Activated CD4-positive, alpha-beta T cell treated with anti-CD3 and anti-CD28 coated beads for 36 hours (primary cell): ENCODE measurements at places on chromosomes 16 and 17. TPM values are rescaled to one million over a fixed set of nuclear protein-coding genes. Genes with fewer than 3 reads are reported as not detected.

- peak within 1 kb of the TSS; percentile 96 for H3K4me3 ChIP-seq
- H3K27ac ChIP-seq, result peak within 1 kb of the TSS; percentile 94
- peak; percentile 66 for DNase-seq
Measured at GRCh38 chr17:18258356-18259038, at the start of gene FLII. TSS of gene FLII (minus strand) at chr17:18258738. CDS start at chr17:18258690, 48 bp downstream.

MINK1 gene
- 57.7 TPM for total RNA-seq

TP53TG3B gene
- total RNA-seq, result 0.72 TPM

DNA sequence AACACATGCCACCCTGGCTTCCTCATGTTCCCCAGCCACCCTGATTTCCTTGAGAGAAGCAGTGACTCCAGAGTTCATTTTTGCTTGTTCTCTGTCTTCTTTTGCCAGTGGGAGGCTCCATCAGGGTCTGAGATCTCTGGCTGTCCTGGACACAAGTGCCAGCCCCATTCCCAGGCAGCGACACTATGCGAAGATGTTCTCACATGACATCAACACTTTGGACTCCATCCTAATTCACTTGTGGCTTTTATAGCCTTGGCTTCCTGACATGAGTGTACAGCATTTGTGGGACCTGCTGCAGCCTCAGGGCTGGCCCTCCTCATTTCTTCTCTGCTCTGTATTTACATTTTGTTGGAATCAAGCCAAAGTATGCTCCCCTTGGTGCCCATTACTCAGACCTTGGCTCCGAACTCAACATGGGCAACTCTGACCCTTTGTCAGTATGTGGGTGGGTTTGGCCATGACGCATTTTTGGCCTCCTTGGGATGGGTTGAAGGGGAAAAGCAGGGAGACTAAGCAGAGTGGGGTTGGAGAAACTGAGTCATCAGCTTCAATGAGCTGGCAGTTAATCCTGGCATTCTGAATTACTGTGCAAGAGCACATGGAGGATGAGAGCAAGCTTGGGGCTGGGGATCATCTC is 119.0 kb upstream of the EEF2KMT start:
- DNase-seq, result no peak
- no peaks in the 10 kb centered on the region for H3K4me1 ChIP-seq
- H3K4me3 ChIP-seq, result no peak overlapping the region
- H3K36me3 ChIP-seq, result no peaks in the 10 kb centered on the region
- no peak overlapping the region for H3K27ac ChIP-seq

DNA sequence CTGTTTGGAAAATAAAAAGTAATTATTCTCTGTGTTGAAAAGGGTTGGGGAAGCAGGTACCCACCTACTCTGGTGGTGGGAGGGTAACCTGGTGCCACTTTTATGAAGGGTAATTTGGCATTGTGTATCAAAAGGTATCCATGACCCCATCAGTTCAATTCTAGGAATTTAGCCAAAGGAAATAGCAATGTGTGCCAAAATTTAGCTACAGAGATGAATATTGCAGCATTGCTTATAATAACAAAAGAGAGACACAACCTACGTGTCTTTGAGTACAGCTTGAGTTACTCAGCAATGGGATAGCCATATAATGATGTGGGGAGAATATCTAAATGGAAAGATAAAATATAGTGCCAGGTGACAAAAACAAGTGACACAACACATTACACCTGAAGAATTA is 170.7 kb downstream of the NTN1 start:
- H3K4me1 ChIP-seq, result no peaks in the 10 kb centered on the region
- no peak overlapping the region for H3K27ac ChIP-seq
- DNase-seq, result no peak
- no peak overlapping the region for H3K4me3 ChIP-seq
- H3K27me3 ChIP-seq, result peaks cover under 1% of the 10 kb centered on the region

SPHK1 gene
- 11.7 TPM for total RNA-seq

- no peaks in the 10 kb centered on the region for H3K27me3 ChIP-seq
- no peaks in the 10 kb centered on the region for H3K4me1 ChIP-seq
- no peaks in the 10 kb centered on the region for H3K36me3 ChIP-seq
- DNase-seq, result no peak
Measured at GRCh38 chr16:49474741-49475140, 101.1 kb downstream of the C16orf78 start.

DNA sequence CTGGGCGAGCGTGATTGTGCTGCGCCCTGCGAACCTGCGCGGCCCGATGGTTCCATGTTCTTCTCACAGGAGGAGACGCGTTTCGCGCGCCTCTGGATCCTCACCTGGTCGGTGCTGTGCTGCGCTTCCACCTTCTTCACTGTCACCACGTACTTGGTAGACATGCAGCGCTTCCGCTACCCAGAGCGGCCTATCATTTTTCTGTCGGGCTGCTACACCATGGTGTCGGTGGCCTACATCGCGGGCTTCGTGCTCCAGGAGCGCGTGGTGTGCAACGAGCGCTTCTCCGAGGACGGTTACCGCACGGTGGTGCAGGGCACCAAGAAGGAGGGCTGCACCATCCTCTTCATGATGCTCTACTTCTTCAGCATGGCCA is 1.0 kb downstream of the FZD2 start:
- peaks cover 62% of the 10 kb centered on the region for H3K27me3 ChIP-seq
- peak overlapping the region; percentile 73 for H3K4me3 ChIP-seq
- H3K27ac ChIP-seq, result no peak overlapping the region
- DNase-seq, result peak; percentile 11
- H3K36me3 ChIP-seq, result no peaks in the 10 kb centered on the region

DNA sequence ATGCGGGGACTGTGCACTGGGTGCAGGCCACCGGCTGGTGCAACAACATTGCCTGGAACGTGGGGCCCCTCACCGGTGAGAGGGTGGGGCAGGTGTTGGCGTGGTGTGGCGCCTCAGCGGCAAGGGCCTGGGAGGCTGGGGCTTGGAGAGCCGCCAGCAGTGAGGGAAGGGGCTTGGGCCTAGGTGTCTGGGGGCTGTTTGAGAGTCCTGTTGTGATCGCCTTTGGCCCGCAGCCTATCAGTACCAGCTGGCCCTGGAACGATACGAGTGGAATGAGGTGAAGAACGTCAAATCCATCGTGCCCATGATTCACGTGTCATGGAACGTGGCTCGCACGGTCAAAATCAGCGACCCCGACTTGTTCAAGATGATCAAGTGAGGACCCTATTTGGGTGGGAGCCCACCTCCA is 2.6 kb upstream of the TMEM88 start:
- peaks cover 49% of the 10 kb centered on the region for H3K4me1 ChIP-seq
- no peak for DNase-seq
- H3K4me3 ChIP-seq, result peak overlapping the region; percentile 61
- no peaks in the 10 kb centered on the region for H3K27me3 ChIP-seq
- peak overlapping the region; percentile 37 for H3K27ac ChIP-seq

DNA sequence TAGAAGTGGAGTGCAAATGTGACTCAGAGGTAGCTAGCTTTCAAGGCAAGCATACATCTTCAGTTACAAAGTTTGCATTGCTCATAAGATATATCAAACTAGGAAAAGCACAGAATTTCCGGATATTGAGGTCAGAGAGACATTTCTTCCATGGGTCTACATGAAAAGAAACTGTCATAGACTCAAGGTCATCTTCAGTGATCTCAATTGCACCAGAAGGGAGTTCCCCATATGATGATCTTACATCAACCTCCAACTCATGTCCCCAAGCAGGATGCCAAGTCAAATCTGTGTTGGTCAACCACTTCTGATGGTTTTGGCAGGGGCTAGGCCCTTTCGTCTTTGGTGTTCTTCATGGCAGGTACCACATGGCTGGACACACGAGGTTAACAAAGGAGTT is 459.9 kb upstream of the MAF start:
- DNase-seq, result no peak
- no peak overlapping the region for H3K27ac ChIP-seq
- H3K36me3 ChIP-seq, result no peaks in the 10 kb centered on the region
- H3K27me3 ChIP-seq, result no peaks in the 10 kb centered on the region
- no peak overlapping the region for H3K4me3 ChIP-seq
- no peaks in the 10 kb centered on the region for H3K4me1 ChIP-seq

DNA sequence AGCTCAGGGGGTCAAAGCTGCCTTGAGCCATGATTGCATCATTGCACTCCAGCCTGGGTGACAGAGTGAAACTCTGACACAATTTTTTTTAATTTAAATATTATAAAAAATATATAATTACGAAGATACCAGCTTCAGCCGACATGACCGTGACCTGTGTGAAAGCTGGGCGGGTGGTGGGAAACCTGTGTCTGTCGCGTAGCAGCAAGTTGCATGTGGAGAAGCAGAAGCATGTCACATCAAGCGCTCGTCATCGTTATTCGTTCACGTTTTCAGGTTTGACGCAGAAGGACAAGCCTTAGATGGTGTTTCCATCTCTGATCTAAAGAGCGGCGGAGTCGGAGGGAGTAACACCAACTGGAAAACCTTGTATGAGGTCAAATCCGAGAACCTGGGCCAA is 53.7 kb downstream of the RPA1 start:
- H3K27me3 ChIP-seq, result no peaks in the 10 kb centered on the region
- H3K36me3 ChIP-seq, result peaks cover 48% of the 10 kb centered on the region
- no peak overlapping the region for H3K27ac ChIP-seq
- no peak for DNase-seq
- H3K4me1 ChIP-seq, result no peaks in the 10 kb centered on the region

DNA sequence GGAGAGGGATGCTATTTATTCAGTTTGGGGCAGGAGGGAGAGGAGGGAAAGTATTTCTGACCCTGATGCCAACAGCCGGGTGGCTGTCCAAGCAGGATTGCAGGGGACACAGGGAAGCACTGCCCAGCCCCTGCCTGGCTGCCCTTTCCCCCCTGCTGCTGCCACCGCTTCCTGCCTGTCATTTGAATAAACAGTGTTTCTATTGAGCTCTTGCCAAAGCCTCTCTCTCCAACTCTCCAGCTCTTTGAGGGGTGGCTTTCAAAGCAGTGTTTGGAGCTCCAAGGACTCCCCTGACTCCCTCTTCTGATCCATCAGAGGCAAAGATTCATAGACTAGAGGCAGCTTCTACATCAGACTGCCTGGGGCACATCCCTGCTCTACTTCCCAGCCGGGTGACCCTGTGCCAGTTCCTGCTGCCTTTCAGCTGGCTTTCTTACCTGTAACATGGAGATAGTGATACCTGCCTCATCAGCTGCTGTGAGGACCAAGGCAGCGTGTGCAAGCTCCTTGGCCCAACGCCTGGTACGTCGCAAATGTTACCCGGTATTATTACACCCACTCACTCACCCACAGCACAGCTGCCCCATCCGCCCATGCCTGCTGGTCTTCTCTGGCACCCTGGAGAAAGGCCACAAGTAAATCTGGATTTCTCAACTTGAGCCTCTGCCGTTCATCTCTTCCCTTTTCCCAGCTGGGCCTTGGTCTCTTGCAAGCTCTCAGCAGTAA is 9.5 kb downstream of the PROCA1 start:
- H3K27me3 ChIP-seq, result no peaks in the 10 kb centered on the region
- no peak overlapping the region for H3K4me3 ChIP-seq
- no peak for DNase-seq

CCR7 gene
- total RNA-seq, result 389 TPM
